Activated T-helper 2 cell treated with anti-CD3 and anti-CD28 coated beads, Interferon-gamma antibody, Interleukin-2, Interleukin-4, amounts not matched to agents 10 μg/mL and 5 μg/mL and 100 μg/mL, durations not matched to agents 14 hours and 24 hours and 36 hours (primary cell): ENCODE measurements at places on chromosomes 3 and 15. TPM values are rescaled to one million over a fixed set of nuclear protein-coding genes. Genes with fewer than 3 reads are reported as not detected.

GRCh38 chr3:33665294-33665693 is 52.8 kb downstream of the CLASP2 start:
- H3K4me1 ChIP-seq, result peaks cover 8% of the 10 kb centered on the region
- no peak overlapping the region for H3K27ac ChIP-seq
- H3K27me3 ChIP-seq, result no peaks in the 10 kb centered on the region
- peaks cover 29% of the 10 kb centered on the region for H3K36me3 ChIP-seq

DNA sequence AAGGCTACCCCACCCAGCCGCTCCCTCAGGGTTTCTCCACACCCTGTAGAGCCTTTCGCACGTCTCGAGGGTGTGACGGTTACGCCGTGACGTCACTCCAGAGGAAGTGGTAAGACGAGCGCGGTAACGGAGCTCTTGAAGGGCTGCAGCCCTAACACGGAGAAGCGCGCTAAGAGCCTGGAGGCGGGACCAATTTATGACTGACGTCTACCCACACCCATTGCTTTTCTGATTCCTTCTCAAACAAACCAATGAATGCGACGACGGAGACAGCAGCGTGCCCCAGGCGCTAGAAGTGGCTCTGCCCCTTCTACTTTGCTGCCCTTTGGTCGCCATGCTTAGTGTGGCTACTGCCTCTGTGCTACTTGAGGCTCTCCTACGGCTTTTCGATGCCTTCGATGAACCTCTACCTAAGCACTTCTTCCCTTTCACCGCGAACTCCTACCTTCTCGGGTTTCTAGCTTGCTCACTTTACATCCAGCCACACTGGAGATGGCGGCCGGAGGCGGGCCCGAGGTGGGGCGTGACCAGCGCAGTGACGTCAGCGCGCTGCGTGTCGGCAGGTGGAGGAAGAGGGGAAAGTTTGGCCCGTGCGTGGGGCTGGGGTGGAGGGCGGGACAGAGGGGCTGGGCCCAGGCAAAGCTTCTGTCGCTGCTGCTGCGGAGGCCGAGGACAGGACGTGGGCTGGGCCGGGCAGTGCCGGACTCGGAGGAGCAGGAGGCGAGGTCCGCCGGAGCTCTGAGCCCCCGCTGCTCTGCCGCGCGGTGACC is at the start of gene OXSR1:
OXSR1 (plus strand) TSS at position 586 of the 770 bp plus-strand sequence. CDS start 340 bp downstream, outside the sequence.
- peaks cover 44% of the 10 kb centered on the region for H3K4me1 ChIP-seq
- DNase-seq, result peak; percentile 96
- peak within 1 kb of the TSS; percentile 99 for H3K27ac ChIP-seq
- peaks cover 35% of the 10 kb centered on the region for H3K36me3 ChIP-seq

- no peaks in the 10 kb centered on the region for H3K27me3 ChIP-seq
- no peak overlapping the region for H3K27ac ChIP-seq
- DNase-seq, result no peak
- no peak overlapping the region for H3K4me3 ChIP-seq
Measured at GRCh38 chr3:166110102-166110501, 272.9 kb upstream of the BCHE start.

DNA sequence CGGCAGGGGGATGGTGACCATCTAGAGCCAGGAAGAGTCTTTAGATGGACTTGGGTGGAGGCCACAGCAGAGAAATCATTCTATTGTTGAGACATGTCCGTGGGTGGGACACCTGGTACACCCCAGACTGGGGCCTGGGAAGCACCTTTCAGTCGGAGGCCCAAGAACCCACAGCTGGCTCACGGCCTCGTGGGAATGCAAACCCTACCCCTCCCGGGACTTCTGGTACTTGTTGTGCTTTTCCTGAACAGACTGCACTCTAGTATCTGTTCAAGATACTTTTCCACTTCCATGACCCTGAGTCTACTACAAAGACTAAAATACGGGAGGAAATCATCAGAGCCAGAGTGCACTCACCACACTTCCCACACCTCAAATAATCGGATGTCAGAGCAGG is 60.7 kb downstream of the BDH1 start:
- peaks cover 15% of the 10 kb centered on the region for H3K27me3 ChIP-seq
- no peaks in the 10 kb centered on the region for H3K4me1 ChIP-seq
- DNase-seq, result no peak
- H3K27ac ChIP-seq, result no peak overlapping the region

GRCh38 chr15:99435877-99436541 is 129.8 kb upstream of the MEF2A start:
- no peak for DNase-seq
- H3K4me1 ChIP-seq, result peaks cover 4% of the 10 kb centered on the region
- no peak overlapping the region for H3K4me3 ChIP-seq

- H3K27me3 ChIP-seq, result no peaks in the 10 kb centered on the region
- H3K4me1 ChIP-seq, result peaks cover 11% of the 10 kb centered on the region
- H3K36me3 ChIP-seq, result peaks cover 22% of the 10 kb centered on the region
- H3K27ac ChIP-seq, result peak overlapping the region; percentile 15
Measured at GRCh38 chr3:49351521-49352011, 6.6 kb downstream of the GPX1 start.

GRCh38 chr3:177447938-177448337 is 250.7 kb upstream of the TBL1XR1 start:
- DNase-seq, result no peak
- no peaks in the 10 kb centered on the region for H3K27me3 ChIP-seq
- no peak overlapping the region for H3K4me3 ChIP-seq
- H3K27ac ChIP-seq, result no peak overlapping the region
- peaks cover 14% of the 10 kb centered on the region for H3K4me1 ChIP-seq

- DNase-seq, result no peak
- peak overlapping the region; percentile 85 for H3K4me3 ChIP-seq
- H3K27me3 ChIP-seq, result no peaks in the 10 kb centered on the region
Measured at GRCh38 chr3:63912768-63913588, 795 bp upstream of the SCAANT1 start.

GRCh38 chr15:69410248-69410874 is 3.8 kb upstream of the KIF23 start:
- H3K36me3 ChIP-seq, result no peaks in the 10 kb centered on the region
- DNase-seq, result no peak
- H3K27ac ChIP-seq, result no peak overlapping the region
- peaks cover 12% of the 10 kb centered on the region for H3K27me3 ChIP-seq
- H3K4me3 ChIP-seq, result no peak overlapping the region

DNA sequence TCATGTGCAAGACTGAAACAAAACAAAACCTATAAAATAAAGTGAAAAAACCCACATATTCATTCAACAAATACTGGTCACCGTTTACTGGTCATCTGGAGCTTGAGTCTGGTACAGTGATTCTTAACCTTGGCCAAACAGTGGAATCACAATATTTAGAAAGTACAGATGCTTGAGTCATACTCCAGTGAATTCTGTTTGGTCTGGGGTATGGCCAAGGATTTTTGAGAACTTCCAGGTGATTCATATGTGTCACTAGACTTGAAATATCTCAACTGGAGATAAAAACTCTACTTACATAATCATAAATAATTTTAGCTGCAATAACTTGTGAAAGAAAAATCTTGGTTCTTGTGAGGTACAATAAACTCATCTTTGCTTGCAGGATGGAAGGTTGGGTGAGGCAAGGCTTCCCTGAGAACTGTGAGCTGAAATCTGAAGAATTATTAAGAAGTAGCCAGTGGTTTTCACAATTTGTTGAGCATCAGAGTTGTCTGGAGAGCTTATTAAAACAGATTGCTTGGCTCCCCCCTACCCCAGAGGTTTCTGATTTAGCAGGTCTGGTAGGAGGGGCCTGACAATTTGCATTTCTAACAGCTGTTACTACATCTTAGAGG is 9.6 kb downstream of the NEK11 start:
- DNase-seq, result no peak
- H3K27me3 ChIP-seq, result peaks cover 7% of the 10 kb centered on the region
- H3K36me3 ChIP-seq, result peaks cover 2% of the 10 kb centered on the region
- no peak overlapping the region for H3K4me3 ChIP-seq

DNA sequence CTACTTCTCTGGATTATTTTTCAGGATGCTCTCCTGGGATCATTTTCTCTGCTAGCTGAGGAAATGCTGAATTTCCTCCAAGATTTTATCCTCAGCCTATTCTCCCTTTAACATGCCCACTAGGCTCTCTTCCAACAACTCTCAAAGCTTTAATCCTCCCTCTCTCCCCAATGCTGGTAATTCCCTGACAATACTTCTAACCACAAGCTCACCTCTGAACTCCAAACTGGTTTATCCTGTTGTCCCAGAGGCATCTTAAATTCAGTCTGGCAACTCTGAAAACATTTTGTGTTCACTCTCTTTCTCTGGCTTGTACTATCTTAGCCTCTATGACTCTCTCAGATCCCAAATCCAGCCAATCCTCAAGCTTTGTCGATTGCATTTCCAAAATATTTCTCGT is 490.3 kb downstream of the MECOM start:
- no peaks in the 10 kb centered on the region for H3K36me3 ChIP-seq
- no peaks in the 10 kb centered on the region for H3K4me1 ChIP-seq
- DNase-seq, result no peak
- H3K4me3 ChIP-seq, result no peak overlapping the region
- H3K27ac ChIP-seq, result no peak overlapping the region

The IMPG2 gene
- total RNA-seq, result 0.05 and 0.09 TPM in 2 replicates

The GSK3B gene
- total RNA-seq, result 34.4 and 35.7 TPM in 2 replicates

The STAC gene
- total RNA-seq, result not detected in 2 replicates

The RSL24D1 gene
- 94.0 and 97.0 TPM in 2 replicates for total RNA-seq

The LEKR1 gene
- 0.30 and 0.52 TPM in 2 replicates for total RNA-seq

The COLQ gene
- total RNA-seq, result 1.6 and 2.1 TPM in 2 replicates

The FAM43A gene
- 6.9 and 7.0 TPM in 2 replicates for total RNA-seq

The GOLGA6L7 gene
- total RNA-seq, result not detected in 2 replicates

The LRRIQ4 gene
- total RNA-seq, result 0.16 TPM in 2 replicates

The GP5 gene
- 0.23 and 0.28 TPM in 2 replicates for total RNA-seq

The MDFIC2 gene
- not detected in 2 replicates for total RNA-seq
